ENCODE measurements at places on chromosomes 7 and 10. TPM values are rescaled to one million over a fixed set of nuclear protein-coding genes. Genes with fewer than 3 reads are reported as not detected.

Gene WDFY4
- 0.23 TPM for total RNA-seq

GRCh38 chr7:30430276-30430675 is 48.3 kb downstream of the NOD1 start:
- H3K4me3 ChIP-seq = no peak overlapping the region
- H3K36me3 ChIP-seq = no peaks in the 10 kb centered on the region
- no peaks in the 10 kb centered on the region for H3K4me1 ChIP-seq
- no peaks in the 10 kb centered on the region for H3K27me3 ChIP-seq
- DNase-seq = no peak

DNA sequence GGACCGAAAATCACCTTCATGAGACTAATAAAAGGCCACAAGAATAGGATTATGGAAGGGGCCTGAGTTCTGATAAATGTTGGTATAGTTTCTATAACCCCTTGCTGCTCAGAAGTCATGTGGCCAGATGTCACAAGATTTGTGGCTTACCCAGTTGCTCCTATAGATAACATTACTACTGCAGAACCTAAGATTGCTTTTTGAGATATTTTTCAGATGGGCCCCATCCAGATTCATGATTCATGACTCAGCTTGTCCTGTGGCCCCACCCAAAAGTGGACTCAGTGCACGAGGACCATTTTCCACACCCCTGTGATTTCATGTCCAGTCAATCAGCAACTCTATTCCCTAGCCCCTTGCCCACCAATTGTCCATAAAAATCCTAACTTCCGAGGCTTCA is 209.0 kb downstream of the ACTR3B start:
- no peaks in the 10 kb centered on the region for H3K27me3 ChIP-seq
- H3K36me3 ChIP-seq = no peaks in the 10 kb centered on the region
- H3K27ac ChIP-seq = no peak overlapping the region

DNA sequence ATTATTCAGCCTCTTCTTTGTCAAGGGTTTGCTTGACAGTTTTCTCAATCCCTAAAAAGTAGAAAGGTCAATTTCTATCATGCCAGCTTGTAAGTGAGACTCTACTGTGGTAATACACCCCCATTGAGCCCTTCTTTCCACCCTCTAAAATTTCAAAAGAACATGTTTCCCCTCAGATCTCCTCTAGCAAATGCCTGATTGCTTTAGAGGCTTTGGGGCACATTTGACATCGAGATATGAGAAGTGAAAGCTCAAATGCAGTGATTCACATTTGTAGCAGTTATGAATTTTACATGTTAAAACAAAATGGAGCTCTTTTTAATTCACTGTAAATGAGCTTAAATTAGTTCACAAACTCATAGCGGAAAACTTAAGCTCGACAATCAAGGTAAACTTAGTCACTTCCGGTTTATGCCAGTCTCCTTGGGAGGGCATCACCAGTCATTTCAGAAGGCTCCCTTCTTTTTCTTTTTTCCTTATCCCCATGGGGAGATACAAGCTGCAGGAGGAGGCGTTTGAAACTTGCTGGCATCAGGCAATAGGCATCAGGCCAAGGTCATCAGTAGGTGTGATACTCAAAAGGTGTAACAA is 55.3 kb upstream of the ADO start:
- H3K4me3 ChIP-seq = no peak overlapping the region
- H3K27me3 ChIP-seq = peaks cover 4% of the 10 kb centered on the region
- H3K4me1 ChIP-seq = no peaks in the 10 kb centered on the region
- H3K27ac ChIP-seq = no peak overlapping the region

- DNase-seq = no peak
- H3K27me3 ChIP-seq = no peaks in the 10 kb centered on the region
- no peak overlapping the region for H3K4me3 ChIP-seq
- no peaks in the 10 kb centered on the region for H3K36me3 ChIP-seq
- H3K4me1 ChIP-seq = no peaks in the 10 kb centered on the region
- H3K27ac ChIP-seq = no peak overlapping the region
These were observed 54.5 kb downstream of the CCNY start for GRCh38 chr10:35390843-35391152.

DNA sequence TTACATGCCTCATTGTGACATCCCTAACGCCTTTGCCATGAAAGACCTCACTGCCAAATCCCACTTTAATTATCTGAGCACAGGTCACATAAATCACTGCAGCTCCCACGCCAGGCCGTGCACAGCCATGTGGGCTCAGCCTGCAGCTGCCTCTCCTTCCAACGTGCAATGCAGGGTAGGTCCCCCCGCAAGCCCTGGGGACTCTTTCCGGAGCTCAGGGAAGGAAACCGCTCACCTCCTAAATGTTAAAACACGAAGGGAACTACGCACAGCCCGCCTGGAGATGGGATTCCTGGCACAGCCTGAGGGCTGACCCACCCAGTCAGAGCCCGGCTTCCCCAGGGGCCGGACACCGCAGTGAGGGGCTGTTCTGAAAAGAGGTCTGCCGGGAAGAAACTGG is 128.0 kb downstream of the MAD1L1 start:
- H3K36me3 ChIP-seq = no peaks in the 10 kb centered on the region
- H3K27me3 ChIP-seq = no peaks in the 10 kb centered on the region
- peaks cover 3% of the 10 kb centered on the region for H3K4me1 ChIP-seq
- no peak overlapping the region for H3K27ac ChIP-seq

GRCh38 chr10:22684699-22685098 is 29.7 kb downstream of the PIP4K2A start:
- H3K4me1 ChIP-seq = peaks cover 37% of the 10 kb centered on the region
- no peaks in the 10 kb centered on the region for H3K27me3 ChIP-seq
- H3K36me3 ChIP-seq = no peaks in the 10 kb centered on the region
- peak overlapping the region; percentile 84 for H3K27ac ChIP-seq
- DNase-seq = no peak

DNA sequence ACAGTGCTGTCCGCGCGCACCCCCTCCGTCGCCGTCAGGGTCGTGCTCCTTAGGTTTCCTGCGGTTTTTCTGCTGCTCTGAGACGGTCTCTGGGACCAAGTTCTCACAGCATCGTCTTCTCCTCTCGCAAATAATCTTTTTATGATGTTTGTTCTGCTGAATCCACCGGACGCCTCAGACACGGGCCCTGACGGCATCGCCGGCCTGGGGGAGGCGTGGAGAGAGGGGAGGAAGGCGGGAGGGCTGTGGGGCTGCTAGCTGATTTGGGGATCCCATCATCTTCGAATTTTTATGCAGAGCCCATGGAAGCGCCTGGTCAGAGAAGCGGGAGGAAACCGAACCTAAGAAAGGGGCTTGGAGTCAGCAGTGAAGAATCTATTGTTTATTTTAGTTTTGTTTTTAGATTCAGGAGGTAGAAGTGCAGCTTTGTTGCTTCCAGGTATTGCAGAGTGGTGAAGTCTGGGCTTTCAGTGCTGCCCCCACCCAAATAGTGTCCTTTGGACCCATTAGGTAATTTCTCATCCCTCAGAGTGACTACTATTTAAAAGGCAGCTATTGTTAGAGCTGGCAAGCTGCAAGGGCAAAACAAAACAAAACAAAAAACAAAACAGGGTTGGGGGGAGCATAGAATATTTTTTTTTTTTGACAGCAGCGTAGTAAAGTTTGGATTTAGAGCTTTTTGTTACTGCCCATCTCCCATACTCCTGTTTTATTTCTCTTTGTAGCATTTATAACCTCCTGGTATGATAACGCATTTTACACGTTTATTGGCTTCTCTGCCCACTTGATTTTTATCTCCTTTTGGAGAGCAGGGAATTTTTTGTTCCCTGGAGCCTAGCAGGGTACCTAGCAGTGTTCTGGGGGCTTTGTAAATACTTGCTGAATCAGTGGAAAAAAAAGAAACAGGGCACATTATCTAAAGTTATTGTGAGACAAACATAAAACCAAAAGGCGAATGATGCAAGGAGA is 92.6 kb downstream of the SPAG6 start:
- peaks cover 4% of the 10 kb centered on the region for H3K4me1 ChIP-seq
- no peaks in the 10 kb centered on the region for H3K27me3 ChIP-seq
- no peaks in the 10 kb centered on the region for H3K36me3 ChIP-seq
- peak overlapping the region; percentile 73 for H3K4me3 ChIP-seq
- no peak for DNase-seq

DNA sequence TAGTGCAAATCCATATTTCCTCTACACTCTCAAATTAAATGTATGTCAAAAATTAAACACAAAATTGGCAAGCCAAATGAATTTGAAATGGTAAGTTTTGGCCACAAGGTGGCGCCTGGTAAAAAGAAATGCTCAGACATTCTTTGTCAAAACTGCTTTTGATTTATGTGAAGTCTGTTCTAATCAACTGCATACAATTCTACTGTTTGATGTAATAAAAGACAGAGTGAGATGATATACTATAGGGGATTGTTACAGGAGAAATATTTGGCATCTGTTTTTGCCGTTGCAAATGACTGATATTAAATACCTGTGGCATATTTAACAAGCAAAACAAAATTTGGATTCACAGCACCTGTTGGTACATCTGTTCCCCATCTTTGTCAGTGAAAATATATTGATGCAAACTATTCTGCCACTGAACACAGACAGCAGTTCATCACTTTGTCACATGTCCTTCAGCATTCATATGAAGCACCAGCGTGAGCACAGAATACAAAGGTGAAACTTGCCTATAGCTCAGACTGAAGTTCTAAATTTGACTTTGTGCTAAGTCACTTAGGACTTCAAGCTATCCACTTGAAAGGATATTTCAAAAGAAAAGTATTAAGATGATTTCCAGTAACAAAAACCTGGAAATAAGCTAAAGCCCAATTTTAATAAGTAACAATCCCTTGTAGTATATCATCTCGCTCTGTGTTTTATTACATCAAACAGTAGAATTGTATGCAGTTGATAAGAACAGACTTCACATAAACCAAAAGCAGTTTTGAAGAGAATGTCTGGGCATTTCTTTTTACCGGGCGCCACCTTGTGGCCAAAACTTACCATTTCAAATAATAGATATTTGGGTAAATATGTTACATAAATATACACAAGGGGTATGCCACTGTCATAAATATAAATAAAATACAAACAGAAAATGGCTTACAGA is 10.2 kb upstream of the CH25H start:
- no peak overlapping the region for H3K4me3 ChIP-seq
- DNase-seq = peak; percentile 32
- peaks cover 2% of the 10 kb centered on the region for H3K4me1 ChIP-seq
- H3K27ac ChIP-seq = no peak overlapping the region

DNA sequence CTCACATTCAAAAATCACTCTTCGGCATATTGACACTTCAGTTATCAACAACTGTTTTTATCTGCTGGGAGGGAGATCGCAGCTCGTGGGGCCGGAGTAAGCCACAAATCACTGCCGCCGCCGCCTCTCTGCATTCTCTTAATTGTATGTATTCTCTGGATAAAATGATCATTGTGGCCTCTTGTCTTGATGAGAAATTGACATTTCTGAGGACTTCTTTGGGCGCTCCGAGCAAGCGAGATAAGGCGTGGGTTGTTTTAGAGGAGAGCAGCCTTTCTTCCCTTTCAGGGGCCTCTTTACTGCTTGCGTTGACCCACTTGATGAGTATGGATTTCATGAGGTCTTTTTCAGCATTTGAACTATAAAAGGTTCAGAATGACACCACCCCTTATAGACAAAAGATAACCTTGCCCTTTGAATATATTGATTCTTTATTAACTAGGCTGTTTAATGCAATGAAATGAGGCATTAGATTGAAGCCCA is 130.6 kb downstream of the EBF3 start:
- no peak for DNase-seq
- no peak overlapping the region for H3K4me3 ChIP-seq
- no peaks in the 10 kb centered on the region for H3K36me3 ChIP-seq
- no peak overlapping the region for H3K27ac ChIP-seq

- H3K36me3 ChIP-seq = no peaks in the 10 kb centered on the region
- DNase-seq = no peak
- H3K27ac ChIP-seq = no peak overlapping the region
- H3K27me3 ChIP-seq = no peaks in the 10 kb centered on the region
- no peaks in the 10 kb centered on the region for H3K4me1 ChIP-seq
These were observed 60.6 kb upstream of the FRMD4A start for GRCh38 chr10:14391342-14391741.

All from Panc1 (cell line).